ENCODE measurements at places on chromosomes 4 and X.

DNA sequence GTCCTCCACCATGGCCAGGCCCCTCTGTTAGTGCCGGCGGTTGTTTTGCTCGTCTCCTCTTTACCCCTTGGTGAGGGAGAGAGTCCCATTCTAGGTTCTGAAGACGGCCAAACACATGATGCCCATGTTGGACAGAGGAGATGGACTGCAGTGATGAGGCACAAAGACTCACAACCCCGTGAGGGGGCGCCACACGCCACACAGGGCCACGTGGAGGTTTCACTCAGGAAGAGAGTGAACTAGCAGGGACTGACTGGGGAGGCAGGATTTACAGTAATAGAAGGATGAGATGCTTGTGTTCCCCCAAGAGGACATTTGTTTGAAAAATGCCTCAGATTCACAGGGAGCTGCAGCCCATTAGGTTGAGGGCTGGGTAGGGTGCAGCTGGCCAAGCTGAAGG, 655.3 kb upstream of the FRG1 start:
- DNase-seq = no peak

DNA sequence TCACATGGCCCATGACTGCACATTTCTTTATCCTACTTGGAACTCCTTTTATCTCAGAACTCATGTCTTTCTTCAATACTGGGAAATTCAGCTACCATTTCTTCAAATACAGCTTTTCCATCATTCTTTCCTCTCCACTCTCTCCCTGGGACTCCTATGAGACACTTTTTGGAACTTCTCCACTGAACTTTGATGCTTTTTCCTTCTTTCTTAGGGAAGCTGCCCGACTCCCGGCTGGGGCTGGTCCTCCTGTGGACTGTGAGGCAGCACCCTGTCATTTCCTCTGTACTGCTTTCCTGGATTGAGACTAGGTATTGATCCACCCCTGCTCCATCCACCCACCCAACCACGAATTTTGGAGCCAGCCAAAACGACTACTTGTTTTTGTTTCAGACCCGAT, 40.0 kb downstream of the ZFYVE28 start:
- no peak for DNase-seq

- no peak for DNase-seq
Observed at GRCh38 chrX:44011506-44011905, 38.3 kb upstream of the NDP start.

GRCh38 chr4:79743014-79743413, 330.0 kb downstream of the ANTXR2 start:
- DNase-seq = no peak

GRCh38 chr4:73224886-73225285, 33.7 kb downstream of the ANKRD17 start:
- no peak for DNase-seq

DNA sequence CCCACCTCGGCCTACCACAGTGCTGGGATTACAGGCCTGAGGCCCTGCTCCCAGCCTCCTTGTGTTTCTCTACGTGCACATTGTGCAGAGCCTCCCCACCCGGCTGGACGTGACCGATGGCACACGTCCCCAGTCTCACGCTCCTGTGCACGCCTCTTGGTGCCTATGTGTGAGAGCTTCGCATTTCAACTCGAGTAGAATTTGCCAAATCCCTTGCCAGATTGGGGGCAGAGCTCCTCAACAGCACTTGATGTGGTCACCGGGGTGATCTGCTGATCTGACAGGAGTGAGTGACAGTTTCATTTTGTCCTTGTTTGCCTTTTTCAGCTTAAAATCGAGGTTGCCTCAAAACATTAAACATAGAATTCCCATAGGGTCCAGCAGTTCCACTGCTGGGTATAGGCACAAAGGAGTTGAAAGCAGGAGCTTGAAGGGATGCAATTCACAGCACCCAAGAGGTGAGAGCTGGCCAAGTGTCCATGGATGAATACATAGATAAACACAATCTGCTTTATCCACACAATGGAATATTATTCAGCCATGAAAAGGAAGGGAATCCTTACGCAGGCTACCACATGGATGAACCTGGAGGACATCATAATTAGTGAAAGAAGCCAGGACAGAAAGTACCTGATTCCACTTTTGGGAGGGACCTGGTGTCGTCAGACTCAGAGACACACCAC, 17.6 kb downstream of the TMEM187 start:
- no peak for DNase-seq

- DNase-seq = no peak
Observed at GRCh38 chrX:129596077-129596476, 56.0 kb downstream of the OCRL start.

- DNase-seq = no peak
Observed at GRCh38 chr4:144402176-144402575, 243.8 kb upstream of the HHIP start.

GRCh38 chrX:136528645-136529315, 3.2 kb upstream of the VGLL1 start:
- DNase-seq = no peak

DNA sequence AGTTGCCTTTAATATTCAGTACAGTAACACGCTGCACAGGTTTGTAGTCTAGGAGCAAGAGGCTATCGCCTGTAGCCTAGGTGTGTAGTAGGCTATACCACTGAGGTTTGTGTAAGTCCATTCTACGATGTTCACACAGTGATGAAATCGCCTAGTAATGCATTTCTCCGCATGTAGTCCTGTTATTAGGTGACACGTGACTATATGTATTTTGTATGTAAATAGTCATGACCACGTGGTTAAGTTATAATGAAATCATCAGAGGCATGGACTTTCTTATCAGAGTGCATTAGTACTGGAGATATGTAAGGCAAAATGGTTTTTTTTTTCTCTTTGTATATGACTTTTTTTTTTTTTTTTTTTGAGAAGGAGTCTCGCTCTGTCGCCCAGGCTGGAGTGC, 9.9 kb upstream of the ZCCHC4 start:
- no peak for DNase-seq

DNA sequence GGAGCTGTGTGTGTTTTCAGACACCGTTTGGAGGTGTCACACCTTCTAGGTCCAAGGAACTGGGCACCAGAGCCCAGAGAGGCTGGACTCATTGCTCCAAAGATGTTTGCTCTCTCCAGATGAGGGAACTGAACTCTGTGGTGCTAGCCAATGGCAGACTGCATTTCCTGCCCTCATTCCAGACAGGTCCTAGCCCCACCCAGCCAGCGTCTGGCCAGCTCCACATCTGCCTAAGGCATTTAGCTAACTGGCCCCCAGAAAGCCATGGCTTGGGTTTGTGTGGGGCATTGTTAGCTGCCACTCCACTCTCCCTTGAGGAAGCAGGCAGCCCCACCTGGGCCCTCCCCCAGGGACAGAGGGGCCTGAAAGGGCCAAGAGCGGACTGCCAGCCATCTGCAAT, 11.4 kb downstream of the FGD1 start:
- no peak for DNase-seq

GRCh38 chr4:41363384-41363981, 106.8 kb downstream of the UCHL1 start:
- DNase-seq = no peak

- no peak for DNase-seq
Observed at GRCh38 chr4:169765835-169766234, 8.1 kb upstream of the HPF1 start.

GRCh38 chr4:87239821-87240220, 19.4 kb upstream of the KLHL8 start:
- no peak for DNase-seq

DNA sequence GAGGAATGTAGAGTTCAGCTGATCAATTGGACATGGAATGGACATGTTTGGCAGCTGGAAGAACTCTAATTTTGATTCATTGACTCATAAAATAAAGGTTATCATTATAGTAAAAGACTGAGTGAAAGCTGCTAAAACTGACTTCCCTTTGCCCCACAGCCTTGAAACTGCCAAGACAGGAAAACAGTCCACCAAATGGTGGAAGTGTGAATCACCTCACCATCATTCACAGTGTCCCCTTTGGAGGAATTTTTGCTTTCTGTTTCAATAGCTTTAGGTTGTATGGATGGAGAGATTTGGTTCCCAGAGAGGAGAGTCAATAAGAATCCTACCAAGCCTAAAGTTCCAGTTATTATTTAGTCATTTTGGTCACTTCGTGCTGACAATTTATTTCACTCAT, 20.8 kb upstream of the FREM3 start:
- DNase-seq = no peak

- DNase-seq = no peak
Observed at GRCh38 chr4:120771907-120772306, 150.6 kb downstream of the PRDM5 start.

DNA sequence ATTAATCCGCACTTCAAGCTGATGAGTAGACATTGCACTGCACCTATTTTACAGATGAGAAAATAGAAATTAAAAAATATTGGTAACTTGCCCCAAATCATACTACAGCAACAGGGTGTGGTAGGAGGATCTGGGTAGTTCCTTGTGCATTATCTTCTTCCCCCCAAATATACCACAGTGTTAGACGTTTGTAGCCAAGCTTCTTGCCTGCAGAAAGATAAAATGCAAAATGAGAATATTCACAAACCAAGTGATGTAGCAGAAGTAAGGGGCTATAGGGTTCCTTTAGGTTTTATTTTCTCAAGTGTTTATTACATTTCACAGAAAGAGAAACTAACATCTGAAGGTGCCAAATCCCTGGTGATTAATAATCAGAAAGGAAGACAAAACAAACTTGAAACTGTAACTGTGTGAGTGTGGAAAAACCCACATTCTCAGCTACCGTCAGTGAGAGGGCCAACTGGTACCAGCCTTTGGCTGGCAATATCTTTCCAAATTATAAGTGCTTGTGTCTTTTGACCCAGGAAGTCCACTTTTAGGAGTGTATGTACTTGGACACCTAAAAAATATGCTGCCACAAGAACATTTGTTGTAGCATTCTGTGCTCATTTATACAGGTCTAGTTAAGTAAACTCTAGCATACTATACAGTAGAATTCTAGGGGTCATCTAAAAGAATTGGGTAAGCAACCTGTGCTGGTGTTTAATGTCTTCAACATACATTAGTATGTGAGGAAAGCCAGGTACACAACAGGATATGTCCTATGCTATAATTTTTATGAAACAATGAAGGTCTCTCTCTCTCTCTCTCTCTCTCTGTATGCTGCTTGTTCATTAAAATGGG, 6.7 kb upstream of the CD38 start:
- DNase-seq = no peak

- DNase-seq = no peak
Observed at GRCh38 chr4:7501873-7502272, 67.1 kb upstream of the PSAPL1 start.

GRCh38 chr4:183658362-183659028, 490 bp downstream of the RWDD4 start:
- peak; percentile 29 for DNase-seq

DNA sequence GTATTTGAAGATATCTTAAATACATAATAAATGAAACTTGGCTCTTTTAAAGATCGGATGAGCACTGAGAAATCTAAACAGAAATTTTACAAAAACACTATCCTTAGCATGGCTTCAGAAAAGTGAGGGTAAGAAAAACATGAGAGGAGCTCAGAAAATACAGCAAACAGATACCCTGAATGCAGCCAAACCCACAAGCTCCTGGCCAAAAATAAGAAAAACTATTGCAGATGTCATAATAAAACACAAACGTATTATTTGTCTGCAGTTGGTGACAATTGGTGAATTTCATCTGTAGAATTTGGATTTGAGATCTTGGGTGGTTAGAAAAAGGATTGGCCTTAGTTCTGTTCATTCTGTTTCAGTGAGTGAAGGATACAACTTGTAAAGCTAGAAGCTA, 603.9 kb downstream of the INPP4B start:
- DNase-seq = no peak

DNA sequence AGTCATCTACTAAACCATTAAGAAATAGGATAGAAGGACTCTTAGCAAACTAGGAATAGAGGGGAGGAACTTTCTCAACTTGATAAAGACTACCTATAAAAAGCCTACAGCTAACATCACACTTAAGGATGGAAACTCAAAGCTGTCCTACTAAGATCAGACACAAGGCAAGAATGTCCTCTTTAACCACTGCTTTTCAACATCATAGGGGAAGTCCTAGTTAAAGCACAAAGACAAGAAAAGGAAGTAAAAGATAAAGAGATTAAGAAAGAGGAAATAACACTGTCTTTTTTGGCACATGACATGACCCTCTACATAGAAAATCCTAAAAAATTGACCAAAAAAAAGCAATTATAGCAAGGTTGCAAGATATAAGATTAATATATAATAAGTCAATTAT, 136.6 kb downstream of the FBXW7 start:
- DNase-seq = no peak

GRCh38 chr4:41748074-41748570, 403 bp downstream of the PHOX2B start:
- no peak for DNase-seq

DNA sequence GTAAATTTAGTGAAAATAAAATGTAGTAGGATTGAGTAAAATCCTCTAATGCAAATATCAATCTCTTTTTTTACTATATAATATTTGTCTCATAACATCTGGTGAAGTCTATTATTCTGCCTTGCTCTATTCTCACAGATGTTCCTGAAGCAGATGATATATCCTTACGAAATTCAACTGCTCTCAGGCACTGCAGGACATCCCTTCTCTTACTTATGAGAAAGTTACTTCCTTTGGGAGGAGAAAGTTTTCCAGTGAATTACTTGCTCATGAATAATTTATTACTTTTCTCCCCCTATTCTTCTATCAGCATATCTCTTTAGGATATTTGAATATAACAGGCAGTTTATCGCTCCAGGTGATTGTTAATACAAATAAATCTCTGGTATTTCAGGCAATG, 75.6 kb upstream of the AGA start:
- no peak for DNase-seq

GRCh38 chr4:39526765-39527295, 409 bp downstream of the UGDH start:
- DNase-seq = peak; percentile 62

- no peak for DNase-seq
Observed at GRCh38 chrX:67568769-67569168, 24.9 kb downstream of the AR start.

DNA sequence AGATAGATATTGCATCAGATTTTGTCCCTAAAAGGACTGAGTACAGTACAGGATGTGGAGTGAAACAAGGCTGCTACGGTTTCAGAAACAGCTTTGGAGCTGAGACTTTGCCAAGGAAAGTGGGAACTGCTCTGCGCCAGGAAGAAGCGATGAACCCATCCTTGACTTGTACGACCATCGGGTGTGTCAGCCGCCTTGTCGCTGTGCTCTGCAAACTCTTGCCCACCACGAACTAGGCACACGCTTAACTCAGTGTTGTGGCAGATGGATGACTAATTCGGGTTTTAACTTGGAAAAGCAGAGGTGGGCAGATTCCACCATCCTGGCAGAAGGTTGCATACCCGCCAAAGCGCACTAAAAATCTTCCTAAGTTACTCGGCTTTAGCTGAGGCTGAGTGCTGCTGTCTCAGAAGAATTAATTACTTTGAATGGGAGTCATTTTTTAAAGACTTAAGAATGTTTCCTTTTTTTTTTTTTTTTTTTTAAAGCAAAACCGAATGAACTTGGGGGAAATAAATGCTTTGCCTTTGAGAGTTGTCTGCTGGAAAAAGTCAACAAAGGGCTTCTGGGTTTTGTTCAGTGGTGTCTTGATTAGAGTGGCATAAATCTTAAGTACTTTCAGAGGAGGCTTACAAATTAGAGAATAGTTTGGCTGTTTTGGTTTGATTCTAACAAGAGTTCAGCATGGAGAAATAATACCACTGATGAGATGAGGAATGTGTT, 69.5 kb downstream of the SHROOM2 start:
- DNase-seq = no peak

GRCh38 chrX:154546354-154547244, at the start of gene G6PD:
Gene G6PD (minus strand): TSS chrX:154546846. CDS start chrX:154546155, 691 bp downstream.
- DNase-seq = no peak

GRCh38 chrX:40780082-40780481, 44.7 kb upstream of the MED14 start:
- DNase-seq = no peak

- DNase-seq = no peak
Observed at GRCh38 chr4:89352541-89352940, 44.9 kb upstream of the GPRIN3 start.

- no peak for DNase-seq
Observed at GRCh38 chr4:6625256-6625655, 15.2 kb upstream of the MRFAP1 start.
